ENCODE measurements at places on chromosomes 12 and 14. TPM values are rescaled to one million over a fixed set of nuclear protein-coding genes. Genes with fewer than 3 reads are reported as not detected.

- DNase-seq, result peak; percentile 61
Observed at GRCh38 chr14:74362361-74362915, 14.2 kb downstream of the VRTN start.

GRCh38 chr12:131793243-131794022, 34.8 kb upstream of the MMP17 start:
- DNase-seq, result no peak

DNA sequence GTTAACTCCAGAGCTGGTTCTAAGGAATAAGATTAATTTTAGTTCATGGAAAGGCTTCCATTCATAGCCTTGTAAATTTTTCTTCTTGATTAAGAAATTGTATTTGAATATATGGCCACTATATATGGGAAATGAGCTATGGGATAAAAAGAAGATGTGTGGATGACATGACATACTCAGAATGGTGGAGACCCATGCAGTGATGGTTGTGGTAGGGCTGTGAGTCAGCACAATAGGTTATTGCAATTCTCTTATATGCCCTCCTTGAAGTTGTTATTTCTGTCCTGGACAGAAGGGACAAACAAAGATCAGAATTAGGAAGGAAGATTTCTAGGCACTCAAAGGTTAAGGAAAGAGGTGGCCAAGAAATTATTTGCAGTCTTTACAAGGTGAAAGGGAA, 21.5 kb downstream of the RASSF9 start:
- DNase-seq, result no peak

DNA sequence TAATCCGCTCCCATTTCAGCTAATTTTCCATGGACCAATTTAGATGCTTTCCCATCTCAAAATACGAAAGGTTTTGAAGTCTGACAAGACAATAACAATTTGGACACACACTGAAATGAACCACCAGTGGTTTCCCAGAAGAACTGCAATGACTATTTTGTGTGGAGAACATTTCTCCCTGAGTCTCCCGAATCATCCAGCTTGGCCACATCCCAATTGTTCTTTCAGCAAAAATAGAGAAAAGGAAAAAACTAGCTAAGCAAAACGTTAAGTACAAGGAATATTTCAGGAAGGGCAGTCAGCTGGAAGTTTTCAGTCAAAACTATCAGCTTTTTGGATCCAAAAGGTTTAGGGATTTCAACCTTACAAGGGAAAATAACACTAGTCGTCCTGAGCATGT, 390.6 kb downstream of the KCNH5 start:
- DNase-seq, result no peak

- no peak for DNase-seq
Observed at GRCh38 chr12:34597548-34598351, 575.5 kb downstream of the ALG10 start.

- no peak for DNase-seq
Observed at GRCh38 chr12:69671597-69671996, 27.5 kb downstream of the BEST3 start.

DNA sequence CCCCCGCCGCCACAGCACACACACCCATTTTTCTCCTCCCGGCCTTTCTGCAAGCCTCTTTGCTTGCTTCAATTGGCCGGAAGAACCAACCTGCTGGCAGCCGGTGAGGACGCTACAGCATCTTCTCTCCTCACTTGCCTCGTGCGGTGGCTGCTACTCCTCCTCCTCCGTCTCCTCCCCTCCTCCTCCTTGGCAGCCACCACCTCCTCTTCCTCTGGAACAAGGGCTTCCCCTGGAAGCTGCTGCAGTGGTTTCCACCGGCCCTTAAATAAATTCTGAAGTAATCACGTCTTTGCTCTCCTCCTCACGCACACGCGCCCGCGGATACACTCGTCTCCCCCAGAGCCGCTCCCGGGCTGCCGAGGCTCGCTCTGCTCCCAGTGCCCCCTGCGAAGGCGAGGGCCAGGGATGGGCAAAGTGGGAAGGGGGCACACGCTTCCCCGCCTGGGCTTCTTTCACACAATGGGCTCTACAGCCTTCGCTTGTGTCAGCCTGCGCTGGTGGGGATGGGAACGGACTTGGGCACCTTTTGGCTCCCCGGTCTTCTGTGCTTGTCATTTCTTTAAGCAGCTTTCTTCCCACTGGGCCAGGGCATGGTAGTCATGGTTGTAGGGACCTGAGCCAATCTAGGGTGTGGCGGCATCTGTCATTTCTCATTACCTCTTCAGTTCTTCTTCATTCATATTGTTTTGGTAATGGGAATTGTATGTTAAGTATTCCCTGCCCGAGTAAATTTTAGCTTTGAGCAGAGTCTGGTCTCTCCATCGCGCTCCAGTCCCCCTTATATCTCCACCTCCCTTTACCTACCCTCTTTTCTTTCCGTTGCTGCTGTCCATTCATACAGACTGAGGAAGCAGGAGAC, at the start of gene PPFIA2:
PPFIA2 (minus strand) TSS at position 161 of the 862 bp plus-strand sequence.
- peak; percentile 19 for DNase-seq

DNA sequence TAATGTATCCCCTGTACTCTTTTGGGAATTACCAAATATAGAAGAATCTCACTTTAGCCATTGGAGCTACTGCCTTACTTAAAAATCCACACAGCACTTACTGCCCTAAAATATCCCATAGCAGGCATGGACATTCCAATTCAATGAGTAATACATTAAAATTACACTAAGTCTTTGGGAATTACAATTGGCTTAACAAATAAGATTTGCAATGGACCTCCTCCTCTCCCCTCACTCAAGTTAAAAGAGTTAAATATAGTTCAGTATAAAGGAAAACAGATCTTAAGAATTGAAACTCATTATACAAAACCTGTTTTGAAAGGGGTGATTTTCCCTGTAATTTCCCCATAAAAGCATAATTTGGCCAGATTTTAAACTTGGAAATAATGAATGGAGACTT, 477.1 kb downstream of the SLC16A7 start:
- DNase-seq, result no peak

- DNase-seq, result no peak
Observed at GRCh38 chr12:26869908-26870459, 37.0 kb upstream of the ITPR2 start.

DNA sequence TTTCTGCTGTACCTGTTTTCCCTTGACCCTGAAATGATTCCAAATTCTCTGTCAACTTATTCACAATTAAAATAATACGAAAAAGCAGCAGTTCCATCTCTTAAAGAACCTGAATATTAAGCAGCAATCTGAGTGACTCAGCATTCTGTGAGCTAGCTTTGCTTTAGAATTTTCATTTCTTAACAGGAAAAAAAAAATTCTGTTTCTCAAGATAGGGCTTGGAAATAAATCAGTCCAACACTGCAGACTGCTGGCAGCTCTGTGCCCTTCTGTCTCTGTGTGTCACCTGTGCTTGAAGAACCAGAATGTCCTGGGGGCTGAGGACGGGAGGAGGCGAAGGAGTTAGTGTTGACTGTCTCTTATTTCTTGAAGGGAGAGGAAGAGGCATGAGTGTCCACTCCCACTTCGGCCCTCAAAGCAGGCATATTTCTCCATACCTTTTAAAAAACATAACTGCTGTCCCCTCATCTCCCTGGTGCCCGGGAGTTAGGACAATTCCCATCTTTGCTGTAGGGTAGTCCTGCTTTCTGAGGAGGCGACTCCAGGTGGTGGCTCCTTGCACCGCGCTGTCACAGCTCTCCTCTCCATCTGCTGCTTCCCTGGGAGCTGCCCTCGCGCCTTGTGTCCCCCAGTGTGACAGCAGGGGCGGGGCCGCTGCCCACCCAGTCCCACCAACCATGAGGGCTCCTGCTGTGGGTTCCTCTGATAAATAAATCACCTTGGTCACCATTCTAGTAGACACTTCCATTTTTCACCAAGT, 203.1 kb downstream of the CALM1 start:
- DNase-seq, result no peak

- no peak for DNase-seq
Observed at GRCh38 chr12:89947437-89948270, 239.0 kb upstream of the ATP2B1 start.

DNA sequence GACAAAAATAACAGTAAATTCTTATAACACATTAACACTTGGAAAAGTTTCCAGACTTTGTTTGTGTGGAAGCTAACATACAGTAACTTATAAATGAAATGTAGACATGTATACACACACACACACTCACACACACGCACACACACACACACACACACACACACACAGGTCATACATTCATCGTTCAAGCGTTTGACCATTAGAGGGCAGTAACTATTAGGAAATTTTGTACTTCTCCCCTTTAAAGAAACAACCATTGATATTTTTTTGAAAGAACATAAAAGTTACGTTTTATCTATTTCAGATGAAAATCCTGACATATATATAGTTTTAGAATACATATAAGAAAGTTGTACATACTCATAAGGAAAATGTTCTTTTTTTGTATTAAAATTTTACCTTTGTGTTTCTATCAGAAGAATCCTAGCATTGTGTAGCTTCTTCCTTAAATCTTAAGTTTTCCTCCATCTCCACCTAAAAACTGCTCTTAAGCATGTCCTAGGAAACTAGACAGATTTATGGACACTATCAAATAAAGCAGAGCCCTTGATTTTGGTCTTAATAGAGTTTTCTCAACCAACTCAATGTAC, 29.0 kb downstream of the PTPRQ start:
- no peak for DNase-seq

GRCh38 chr12:132178316-132178715, 34.1 kb downstream of the NOC4L start:
- DNase-seq, result no peak

GRCh38 chr12:121939186-121939585, 20.8 kb downstream of the CFAP251 start:
- no peak for DNase-seq

GRCh38 chr14:73253721-73254120, 16.4 kb downstream of the PAPLN start:
- no peak for DNase-seq

DNA sequence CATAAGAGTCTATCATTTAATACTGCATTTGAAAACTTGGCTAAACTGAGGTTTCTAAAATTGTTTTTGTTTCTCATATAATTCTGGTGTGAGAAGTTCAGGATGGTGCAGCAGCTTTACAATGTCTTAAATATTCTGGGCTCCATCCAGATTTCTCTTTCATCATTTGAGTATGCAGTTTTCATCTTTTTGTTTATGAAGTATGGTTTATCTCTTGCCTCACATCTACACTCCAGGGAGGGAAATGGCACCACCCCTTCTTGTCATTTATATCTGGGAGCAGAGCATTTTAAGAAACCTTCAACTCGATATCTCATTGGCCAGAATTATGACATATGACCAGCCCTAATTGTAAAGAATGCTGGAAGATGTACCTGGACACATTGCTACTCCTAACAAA, 24.3 kb downstream of the GEMIN2 start:
- no peak for DNase-seq

DNA sequence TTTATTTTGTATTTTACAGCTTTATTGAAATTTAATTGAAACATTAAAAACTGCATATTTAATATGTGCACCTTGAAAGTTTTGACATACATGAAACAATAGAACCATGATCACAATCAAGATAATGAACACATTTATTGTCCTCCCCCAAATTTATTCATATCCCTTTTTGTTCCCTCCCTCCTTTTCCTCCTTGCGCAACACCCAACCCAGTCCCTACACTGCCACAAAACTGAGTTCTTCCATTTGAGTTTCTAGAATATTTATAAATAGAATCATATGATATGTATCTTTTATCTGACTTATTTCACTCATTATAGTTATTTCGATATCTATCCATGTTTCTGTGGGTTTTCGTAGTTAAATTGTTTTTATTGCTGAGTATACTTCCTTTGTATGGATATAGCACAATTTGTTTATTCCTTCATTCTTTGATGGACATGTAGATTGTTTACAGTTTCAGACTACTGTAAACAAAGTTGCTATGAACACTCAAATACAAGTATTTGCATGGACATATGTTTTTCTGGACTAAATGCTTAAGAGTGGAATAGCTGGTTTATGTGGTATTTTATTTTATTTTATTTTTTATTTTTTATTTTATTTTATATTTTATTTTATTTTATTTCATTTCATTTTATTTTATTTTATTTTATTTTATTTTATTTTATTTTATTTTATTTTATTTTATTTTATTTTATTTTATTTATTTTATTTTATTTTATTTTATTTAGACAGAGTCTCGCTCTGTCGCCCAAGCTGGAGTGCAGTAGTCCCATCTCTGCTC, 359.1 kb downstream of the SLC6A15 start:
- no peak for DNase-seq

DNA sequence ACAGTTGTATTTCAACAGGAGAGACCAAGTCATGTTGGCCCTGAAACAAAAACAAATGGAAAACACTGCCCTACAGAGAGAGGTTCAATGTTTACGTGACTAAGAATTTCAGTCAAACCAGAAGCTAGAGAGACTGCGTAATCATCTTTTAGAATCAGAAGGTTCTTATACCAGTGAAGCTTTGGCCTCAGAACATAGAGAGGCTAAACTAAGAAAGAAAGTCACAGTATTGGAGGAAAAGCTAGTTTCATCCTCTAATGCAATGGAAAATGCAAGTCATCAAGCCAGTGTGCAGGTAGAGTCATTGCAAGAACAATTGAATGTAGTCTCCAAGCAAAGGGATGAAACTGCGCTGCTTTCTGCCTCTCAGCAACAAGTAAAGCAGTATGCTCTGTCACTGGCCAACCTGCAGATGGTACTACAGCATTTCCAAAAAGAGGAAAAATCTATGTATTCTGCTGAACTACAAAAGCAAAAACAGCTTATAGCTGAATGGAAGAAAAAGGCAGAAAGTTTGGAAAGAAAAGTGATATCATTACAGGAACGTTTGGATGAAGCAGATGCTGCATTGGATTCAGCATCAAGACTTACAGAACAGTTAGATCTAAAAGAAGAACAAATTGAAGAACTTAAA, 32.5 kb upstream of the NUAK1 start:
- DNase-seq, result no peak

DNA sequence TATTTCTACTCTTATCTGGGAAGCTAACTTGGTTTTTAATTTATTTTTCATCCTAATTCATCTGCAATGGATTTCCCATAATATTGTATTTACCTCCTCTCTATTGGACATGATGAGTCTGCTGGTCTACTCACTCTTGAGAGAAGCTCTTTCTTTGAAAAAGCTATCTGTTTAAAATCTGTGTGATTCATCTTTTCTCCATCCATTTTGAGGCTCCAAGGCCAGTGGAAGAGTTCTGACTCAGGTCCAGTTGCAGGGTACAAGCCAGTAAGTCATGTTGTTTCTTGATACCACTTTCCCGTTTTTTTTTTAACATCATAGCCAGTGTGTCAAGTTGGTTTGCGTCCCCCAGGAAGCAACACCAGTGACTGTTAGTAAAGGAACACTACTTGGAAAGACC, 160.3 kb upstream of the BMP4 start:
- no peak for DNase-seq

TRHDE gene
- total RNA-seq, result 0.98 TPM

RDH12 gene
- total RNA-seq, result not detected

AHSA1 gene
- total RNA-seq, result 81.0 TPM

MYF6 gene
- not detected for total RNA-seq

DDX11 gene
- 26.5 TPM for total RNA-seq

PIK3C2G gene
- 164 TPM for total RNA-seq

GLIPR1L1 gene
- total RNA-seq, result not detected

KRT79 gene
- not detected for total RNA-seq

KLRF1 gene
- total RNA-seq, result not detected

B3GNT4 gene
- total RNA-seq, result not detected

PMCH gene
- total RNA-seq, result not detected

A2ML1 gene
- not detected for total RNA-seq

SPX gene
- total RNA-seq, result 1.3 TPM
